ENCODE measurements at places on chromosomes 12 and 14.

GRCh38 chr12:108622921-108623514, 10.7 kb downstream of the SELPLG start:
- no peak for DNase-seq

GRCh38 chr12:84920331-84920730, 7.7 kb upstream of the SLC6A15 start:
- no peak for DNase-seq

- DNase-seq, result peak; percentile 82
Measured at GRCh38 chr14:64510825-64511671, 6.5 kb downstream of the ZBTB1 start.

GRCh38 chr14:35998303-35998702, 172.2 kb downstream of the BRMS1L start:
- no peak for DNase-seq

- DNase-seq, result peak; percentile 69
Measured at GRCh38 chr14:21913759-21914158, 240.1 kb upstream of the OR4E1 start.

DNA sequence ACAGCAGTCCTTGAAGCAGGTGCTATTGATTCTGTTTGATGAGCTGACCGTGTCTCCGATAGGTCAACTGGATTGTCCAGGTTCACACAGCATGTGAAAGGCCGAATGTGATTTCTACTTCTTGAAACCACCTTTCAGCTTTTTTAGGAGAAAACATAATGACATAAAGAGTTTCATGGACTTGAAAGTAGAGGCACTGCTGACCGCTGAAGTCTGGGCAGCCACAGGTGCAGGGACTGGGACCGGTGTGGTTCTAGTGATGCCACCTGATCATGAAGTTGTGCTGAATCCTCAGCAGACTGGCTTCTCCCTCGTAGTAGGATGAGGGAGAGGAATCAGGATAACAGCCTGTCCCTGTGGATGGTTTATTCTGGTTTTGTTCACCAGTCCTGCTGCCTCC, 108.1 kb downstream of the ETV6 start:
- no peak for DNase-seq

- DNase-seq, result no peak
Measured at GRCh38 chr12:83559650-83560049, 872.9 kb downstream of the TMTC2 start.

All from NCI-H69 (cell line).